ENCODE measurements at places on chromosomes 1 and 21.

DNA sequence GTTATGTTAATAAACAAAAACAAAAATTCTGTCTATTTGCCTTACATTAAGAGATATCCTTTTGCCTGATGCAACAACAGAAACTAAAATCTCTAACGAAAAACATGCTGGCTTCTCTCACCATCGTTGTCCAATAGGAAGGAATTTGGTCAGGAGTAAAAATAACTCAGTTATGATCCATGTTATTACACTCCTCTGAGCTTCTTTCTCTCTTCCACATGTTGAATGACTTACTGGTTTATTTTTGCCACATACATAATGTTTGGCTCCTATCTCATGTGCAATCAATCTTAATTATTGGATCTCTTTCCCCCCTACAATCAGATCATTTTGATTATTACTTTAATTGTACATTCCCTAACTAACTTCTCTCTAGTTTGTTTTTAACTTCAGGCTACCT, 688.4 kb downstream of the USP25 start:
- no peak for DNase-seq

GRCh38 chr1:235105051-235106043, 23.3 kb downstream of the TOMM20 start:
- DNase-seq: peak; percentile 27

GRCh38 chr1:200542162-200542561, 78.4 kb downstream of the KIF14 start:
- no peak for DNase-seq

DNA sequence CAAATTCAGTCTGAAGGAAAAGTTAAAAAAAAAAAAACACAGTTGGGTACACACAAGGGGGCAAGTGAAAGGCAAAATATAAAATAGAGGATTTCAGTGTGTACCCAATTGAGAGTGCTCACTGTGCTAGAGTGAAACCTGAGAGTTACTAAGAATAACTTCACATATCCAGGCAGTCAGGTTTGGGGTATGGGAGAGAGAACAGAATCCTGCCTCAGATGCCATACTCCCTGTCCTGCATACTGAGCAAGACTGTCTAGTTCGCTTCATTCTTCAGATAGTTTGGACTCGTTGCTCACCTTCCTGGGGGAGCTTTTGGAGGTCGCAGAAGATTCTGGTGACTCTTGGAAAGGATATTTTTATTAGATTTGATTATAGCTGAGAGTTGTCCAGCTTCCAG, 20.4 kb downstream of the CEP85 start:
- no peak for DNase-seq

- DNase-seq: no peak
Measured at GRCh38 chr1:112402682-112403643, 6.9 kb downstream of the CTTNBP2NL start.

GRCh38 chr1:187300081-187300480, 471.3 kb downstream of the PLA2G4A start:
- no peak for DNase-seq

- DNase-seq: peak; percentile 71
Measured at GRCh38 chr1:155226188-155226909, 17.9 kb downstream of the MTX1 start.
